ENCODE measurements at places on chromosomes 1 and 21.

GRCh38 chr1:77876884-77877283 lies 11.5 kb upstream of the NEXN start:
- no peak for DNase-seq

GRCh38 chr1:243979396-243979795 lies 71.7 kb upstream of the ZBTB18 start:
- no peak for DNase-seq

DNA sequence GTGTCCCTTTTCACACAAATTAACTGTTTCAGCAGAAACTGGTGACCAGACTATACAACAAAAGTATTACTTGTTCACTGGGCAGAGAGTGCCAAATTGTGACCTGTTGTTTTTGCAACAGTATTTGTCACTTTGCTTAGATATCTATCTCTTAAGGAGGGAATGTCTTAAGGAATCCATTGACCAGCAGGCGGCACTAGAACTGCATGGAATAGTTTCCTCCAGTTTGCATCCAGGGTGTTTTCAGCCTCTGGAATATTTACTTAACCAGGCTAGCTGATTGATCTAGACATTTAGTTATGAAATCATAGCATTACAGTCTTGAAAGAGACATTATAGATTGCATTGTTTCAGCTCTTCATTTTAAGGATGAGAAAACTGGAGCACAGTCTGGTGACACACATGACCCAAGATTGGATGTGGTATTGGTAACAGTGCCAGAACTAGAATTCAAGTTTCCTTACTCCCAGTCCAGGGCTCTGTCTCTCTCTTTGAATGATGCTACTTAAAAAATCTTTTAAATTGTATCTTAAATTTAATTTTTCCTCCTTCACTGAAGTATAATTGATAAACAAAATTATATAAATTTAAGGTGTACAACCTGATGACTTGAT lies 16.9 kb downstream of the RPTN start:
- DNase-seq = no peak

DNA sequence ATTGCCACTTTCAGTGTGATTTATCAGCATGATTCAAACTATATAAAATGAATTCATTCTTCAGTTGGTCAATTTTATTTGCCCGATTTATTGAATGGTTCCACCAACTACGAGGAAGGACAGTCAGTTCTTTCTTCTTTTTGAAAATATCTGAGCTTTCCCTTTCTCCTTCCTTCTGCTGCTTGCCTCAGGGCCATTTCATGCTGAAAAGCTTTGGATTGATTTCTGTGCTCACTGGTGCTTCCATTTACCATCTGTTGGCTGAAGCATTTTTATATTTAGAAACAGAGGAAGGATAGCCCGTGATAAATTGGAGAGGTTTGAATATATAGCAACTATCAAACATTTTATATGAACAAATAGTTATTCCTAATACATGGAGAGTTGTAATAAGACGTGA lies 68.9 kb upstream of the ADAMTS5 start:
- peak; percentile 37 for DNase-seq

GRCh38 chr1:115781343-115781742 lies 12.8 kb upstream of the CASQ2 start:
- DNase-seq = no peak

DNA sequence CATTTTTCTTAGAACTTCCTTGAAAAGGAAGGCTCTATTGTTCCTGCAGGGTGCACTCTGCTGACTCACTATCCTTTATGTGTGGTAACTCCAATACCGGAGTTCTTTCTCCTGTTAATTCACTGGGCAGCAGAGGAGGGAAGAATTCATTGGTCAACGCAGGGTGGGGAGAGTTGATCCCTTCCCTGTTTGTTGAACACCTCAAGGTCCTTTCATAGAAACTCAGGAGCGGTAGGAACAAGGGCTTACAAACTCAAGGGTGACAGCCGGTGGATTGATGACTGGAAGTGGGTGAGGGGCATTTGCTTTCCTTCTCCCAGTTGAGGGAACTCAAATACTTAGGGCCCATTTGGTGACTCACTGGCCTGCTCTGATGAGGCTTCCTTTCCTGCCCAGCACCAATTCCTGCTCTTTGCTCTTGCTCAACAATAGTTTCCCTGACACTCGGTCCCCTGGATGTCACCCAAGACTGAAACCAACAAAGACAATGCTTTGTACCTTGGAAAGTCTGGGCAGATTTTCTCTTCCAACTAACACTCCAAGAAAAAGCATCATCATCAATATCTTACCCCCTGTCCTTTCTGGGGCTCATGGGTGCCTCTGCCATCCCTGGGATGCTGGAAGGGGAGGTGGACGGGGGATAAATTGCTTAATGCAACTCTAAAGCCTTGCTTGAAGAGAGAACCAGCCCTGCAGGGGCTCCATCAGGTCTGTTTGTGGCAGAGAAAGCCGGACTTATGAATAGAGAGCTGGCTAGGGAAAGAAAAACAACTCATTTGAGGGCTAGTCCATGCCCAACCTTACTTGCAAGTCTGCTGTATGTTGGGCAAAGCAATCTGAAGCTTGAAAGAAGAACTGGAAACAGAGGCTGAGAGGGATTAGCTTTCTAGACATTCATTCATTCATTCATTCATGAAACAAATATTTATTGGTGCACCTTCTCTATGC lies 9.3 kb downstream of the SLC26A9 start:
- DNase-seq = peak; percentile 63

DNA sequence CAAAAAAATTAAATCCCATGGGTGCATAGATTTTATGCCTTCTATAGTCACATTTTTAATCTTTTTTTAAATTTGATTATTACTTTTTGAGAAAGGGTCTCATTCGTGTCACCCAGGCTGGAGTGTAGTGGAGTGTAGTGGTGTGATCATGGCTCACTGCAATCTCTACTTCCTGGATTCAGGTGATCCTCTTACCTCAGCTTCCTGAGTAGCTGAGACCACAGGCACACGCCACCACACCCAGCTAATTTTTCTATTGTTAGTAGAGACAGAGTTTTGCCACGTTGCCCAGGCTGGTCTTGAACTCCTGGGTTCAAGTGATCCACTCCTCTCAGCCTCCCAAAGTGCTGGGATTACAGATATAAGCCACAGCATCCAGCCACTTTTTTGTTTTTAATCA lies 10.4 kb downstream of the CBR3 start:
- no peak for DNase-seq

GRCh38 chr21:42254651-42255601 lies 36.0 kb downstream of the ABCG1 start:
- no peak for DNase-seq

- DNase-seq = no peak
Observed at GRCh38 chr1:214331827-214332423, 51.0 kb downstream of the SMYD2 start.

DNA sequence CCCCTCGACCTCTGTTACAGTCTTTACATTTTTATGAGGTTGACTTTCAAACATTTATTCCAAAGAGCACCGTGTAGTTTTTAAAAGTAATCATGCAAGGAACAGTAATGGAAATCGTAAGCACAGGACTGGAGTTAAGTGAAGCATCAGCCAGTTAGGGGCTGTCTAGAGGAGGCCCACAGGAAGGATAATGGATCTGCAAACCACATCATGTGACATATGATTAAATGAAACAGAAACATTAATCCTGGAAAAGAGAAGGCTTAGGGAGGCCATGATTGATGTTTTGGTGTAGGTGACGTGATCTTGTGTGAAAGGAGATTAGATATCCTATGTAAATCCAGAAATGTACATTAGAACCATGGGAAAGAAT lies 25.0 kb downstream of the RGS7 start:
- no peak for DNase-seq

GRCh38 chr1:223322868-223323267 lies 41.1 kb downstream of the SUSD4 start:
- DNase-seq = no peak

DNA sequence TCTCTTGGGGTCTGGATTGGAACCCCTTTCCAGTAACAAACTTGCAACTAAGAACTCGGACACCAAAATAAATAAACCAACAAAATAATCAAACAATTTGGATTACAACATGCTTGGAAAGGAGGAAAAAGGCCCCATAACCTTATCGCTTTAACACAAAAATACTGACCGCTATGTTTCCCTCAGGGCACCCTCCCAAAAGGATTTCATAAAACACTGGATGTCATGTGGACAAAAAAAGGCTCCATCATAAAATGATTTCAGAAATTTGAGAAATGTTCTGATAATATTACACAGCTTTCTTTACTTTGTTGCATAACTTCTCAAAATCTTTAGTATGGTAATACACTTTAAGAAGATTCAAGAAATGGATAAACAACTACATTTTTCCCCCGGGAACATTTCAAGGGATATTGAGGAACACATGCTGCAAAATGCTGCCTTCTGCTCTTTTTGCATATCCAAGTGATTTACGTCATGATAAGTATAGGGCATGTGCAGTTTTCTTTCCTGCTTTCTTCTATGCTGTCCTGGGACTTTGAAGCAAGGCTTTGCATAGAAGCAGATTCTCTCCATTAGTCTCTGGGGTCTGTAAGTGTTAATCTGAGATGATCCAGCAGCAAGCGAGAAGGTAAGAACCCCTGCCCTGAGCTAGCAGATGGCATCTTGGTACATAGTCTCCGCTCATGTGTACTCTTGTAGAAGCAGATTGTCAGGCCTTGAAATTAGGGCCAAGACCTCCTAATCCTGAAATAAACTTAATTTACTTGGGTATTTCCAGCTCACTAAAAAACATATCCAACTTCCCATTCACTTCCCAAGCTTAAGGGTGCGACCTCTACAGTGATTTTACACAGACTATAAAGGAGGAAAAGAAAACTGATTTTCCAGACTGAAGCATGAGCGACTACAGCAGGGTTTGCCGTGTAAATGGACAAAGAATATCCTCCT lies 85.5 kb upstream of the KIAA0040 start:
- DNase-seq = no peak

DNA sequence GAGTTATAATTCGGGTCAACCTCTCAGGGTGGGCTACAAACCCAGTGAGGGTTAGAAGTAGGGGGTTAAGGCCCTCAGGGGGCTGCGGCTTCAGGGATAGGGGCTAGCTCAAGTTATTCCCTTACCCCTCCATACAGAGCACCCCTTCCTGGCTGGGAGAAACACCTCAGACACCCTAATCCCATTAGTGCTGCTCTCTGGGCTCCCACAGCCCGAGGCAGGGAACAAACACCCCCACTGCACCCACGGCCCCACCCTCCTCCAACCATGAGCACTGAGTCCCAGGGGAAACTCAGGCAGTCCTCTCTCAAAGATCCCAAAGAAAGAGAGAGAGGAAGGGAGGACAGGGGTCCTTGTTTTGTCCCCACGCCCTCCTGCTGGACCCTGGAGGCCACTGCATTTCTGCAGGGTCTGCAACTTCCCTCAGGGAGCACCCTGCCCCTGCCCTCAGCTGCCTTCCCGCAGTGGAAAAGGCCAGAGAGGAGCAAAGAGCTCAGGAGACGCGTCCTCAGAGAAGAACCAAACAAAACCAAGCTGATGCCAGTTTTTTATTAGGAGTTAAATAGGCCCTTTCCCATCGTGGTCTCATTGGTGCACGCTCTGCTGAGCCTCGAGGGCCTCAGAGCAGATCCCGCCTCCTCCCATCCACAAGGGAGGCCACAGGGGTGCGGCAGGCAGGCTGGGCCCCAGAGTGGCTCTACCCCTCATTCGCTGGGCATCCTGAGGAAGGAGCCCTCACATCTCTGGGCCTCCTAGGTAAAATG lies 1.4 kb upstream of the S100A4 start:
- DNase-seq = no peak

DNA sequence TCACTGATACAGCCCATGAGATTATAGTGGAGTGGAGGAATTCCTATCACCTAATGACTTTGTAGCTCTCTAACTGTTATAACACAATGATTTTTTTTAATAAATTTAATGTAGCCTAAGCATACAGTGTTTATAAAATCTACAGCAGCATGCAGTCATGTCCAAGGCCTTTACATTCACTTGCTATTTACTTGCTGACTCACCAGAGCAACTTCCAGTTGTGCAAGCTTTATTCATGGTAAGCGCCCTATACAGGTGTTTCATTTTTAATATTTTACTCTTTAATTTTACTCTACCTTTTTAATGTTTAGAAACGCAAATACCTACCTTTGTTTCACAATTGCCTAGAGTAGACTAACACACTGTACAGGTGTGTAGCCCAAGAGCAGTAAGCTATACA lies 1652.2 kb downstream of the BRINP3 start:
- no peak for DNase-seq

GRCh38 chr1:33380811-33381210 lies 50.1 kb downstream of the PHC2 start:
- no peak for DNase-seq

- no peak for DNase-seq
Observed at GRCh38 chr1:208942394-208943130, 641.0 kb upstream of the CAMK1G start.

- no peak for DNase-seq
Observed at GRCh38 chr21:37389456-37389855, 22.9 kb downstream of the DYRK1A start.

- DNase-seq = no peak
Observed at GRCh38 chr1:8373581-8374241, 55.8 kb downstream of the SLC45A1 start.

DNA sequence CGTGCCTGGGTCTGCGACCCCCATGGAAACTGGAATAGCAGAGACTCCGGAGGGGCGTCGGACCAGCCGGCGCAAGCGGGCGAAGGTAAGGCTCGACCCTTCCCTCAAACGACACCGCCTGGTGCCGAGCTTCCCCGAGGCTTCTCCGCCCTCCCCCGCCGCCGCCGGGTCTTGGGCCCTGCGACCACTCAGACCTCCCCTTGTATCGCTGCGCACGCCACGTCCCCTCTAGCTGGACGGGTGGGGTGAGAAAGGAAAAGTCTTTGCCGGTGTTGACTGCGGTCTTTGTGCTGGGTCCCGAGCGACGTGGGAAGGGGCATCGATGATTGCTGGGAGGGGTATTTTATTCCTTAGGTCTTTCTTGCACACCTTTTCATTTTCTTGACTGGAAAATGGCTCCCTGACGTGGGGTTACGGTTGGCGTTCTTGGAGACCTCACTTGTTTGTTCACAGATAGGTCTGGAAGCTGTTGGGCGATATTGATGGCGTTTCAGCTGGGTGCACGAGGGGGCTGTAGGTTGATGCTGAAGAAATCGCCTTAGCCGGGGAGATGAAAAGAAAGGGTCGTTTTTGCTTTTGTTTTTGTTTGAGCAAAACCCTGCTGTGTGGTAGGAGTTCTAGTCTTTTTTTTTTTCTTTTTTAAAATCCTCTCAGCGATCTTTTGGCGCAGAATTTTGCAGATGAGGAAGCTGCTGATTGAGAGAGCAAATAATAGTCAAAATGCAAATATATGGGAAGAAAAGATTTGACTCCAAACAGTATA lies 776 bp downstream of the KDM1A start:
- DNase-seq = no peak

DNA sequence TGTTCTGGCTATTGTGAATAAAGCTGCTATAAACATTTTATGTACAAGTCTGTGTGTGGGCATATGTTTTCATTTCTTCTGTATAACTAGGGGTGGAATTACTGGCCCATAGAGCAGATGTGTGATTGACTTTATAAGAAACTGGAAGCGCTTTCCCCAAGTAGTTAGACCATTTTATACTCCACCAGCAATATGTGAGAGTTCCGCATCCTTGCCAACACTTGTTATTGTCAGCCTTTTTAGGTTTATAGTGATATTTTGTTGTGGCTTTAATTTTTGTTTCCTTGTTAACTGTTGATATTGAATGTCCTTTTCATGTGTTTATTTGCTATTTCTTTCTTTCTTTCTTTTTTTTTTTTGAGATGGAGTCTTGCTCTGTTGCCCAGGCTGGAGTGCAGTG lies 9.4 kb downstream of the MAN1C1 start:
- DNase-seq = no peak

- DNase-seq = no peak
Observed at GRCh38 chr1:33698361-33699035, 165.4 kb upstream of the HMGB4 start.

Data from dorsolateral prefrontal cortex (tissue), 122 donors.